ENCODE measurements at places on chromosomes 6 and 20.

GRCh38 chr6:158559338-158559894 is 475 bp upstream of the TMEM181 start:
- H3K4me1 ChIP-seq, result peaks cover 51% of the 10 kb centered on the region
- peaks cover 15% of the 10 kb centered on the region for H3K36me3 ChIP-seq
- H3K4me3 ChIP-seq, result peak overlapping the region; percentile 62
- peaks cover 16% of the 10 kb centered on the region for H3K27me3 ChIP-seq
- H3K27ac ChIP-seq, result peak overlapping the region; percentile 83

DNA sequence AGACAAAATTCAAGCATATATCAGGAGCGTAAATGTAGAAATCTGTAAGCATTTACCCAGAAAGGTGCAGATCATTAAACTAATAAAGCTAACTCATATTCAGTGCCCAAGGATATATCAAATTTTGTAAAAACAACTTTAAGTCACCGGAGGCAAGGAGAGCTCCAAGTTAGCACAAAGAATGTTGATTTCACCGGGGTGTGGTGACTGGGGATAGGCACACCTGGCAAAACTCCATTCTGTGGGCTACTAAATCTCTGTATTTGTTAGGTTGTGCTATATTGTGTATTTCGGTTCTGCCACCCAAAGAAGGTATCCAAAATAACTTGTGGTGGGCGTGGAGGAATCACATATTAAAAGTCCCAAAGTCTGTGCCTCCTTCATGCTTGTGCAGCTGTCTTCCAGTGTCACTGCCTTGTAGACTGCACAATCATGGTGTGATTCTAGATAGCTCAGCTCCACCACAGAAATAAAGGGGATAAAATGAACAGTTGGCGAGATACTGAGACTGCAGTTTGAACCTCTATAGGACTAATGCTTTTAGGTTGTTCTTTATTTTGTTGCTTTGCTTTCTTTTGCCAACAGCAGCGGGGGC is 111.6 kb downstream of the GMDS start:
- no peaks in the 10 kb centered on the region for H3K36me3 ChIP-seq
- peaks cover 6% of the 10 kb centered on the region for H3K4me1 ChIP-seq
- H3K27me3 ChIP-seq, result no peaks in the 10 kb centered on the region
- no peak overlapping the region for H3K27ac ChIP-seq
- H3K4me3 ChIP-seq, result no peak overlapping the region
- DNase-seq, result no peak

- H3K4me3 ChIP-seq, result no peak overlapping the region
- H3K27ac ChIP-seq, result peak overlapping the region; percentile 7
- no peak for DNase-seq
- H3K36me3 ChIP-seq, result peaks cover 4% of the 10 kb centered on the region
- no peaks in the 10 kb centered on the region for H3K4me1 ChIP-seq
These were observed 152.7 kb upstream of the SLC22A16 start for GRCh38 chr6:110629153-110629552.

DNA sequence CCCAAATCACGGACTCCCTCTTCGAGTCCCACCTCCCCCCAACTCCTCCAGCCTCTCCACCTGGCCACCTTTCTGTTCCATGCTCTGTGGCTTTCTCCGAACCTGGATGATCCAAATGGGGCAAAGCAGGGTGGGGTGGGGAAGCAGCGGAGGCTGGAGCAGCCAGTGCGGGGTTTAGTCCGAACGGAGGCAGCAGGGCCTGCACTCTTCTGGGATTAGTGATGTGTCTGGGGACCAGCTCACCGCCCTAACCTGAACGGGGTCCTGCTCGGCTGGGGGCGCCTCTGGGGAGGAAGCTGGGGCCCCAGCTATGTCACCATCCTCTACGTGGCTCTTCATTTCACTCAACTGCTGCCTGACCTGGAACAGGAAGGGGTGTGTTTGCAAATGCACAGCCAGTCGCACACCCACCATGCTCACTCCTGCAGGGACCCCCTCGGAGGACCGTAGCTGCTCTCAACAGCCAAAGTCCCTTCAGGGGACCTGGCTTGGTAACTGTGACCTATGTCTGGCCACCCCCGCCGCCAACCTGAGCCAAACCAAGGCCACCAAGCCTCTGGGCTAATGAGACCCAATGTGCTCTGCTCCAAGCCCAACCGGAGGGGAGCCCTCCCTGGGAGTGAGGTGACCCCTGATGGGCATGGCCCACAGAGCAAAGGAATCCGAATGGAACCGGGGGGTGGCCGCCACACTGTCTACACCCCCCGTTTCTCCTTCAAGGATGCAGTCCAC is 46.8 kb downstream of the DSTN start:
- peaks cover 18% of the 10 kb centered on the region for H3K4me1 ChIP-seq
- H3K36me3 ChIP-seq, result peaks cover 1% of the 10 kb centered on the region
- no peak overlapping the region for H3K4me3 ChIP-seq
- no peaks in the 10 kb centered on the region for H3K27me3 ChIP-seq
- DNase-seq, result no peak

GRCh38 chr6:144582939-144583613 is 297.9 kb downstream of the UTRN start:
- H3K27ac ChIP-seq, result peak overlapping the region; percentile 95
- peaks cover 68% of the 10 kb centered on the region for H3K4me1 ChIP-seq
- peak overlapping the region; percentile 76 for H3K4me3 ChIP-seq
- peak; percentile 74 for DNase-seq

All from activated CD4-positive, alpha-beta T cell treated with anti-CD3 and anti-CD28 coated beads, Interleukin-2, amount 10 ng/mL, durations not matched to agents 7 days and 5 days (primary cell).